ENCODE measurements at places on chromosomes 5 and 9.

DNA sequence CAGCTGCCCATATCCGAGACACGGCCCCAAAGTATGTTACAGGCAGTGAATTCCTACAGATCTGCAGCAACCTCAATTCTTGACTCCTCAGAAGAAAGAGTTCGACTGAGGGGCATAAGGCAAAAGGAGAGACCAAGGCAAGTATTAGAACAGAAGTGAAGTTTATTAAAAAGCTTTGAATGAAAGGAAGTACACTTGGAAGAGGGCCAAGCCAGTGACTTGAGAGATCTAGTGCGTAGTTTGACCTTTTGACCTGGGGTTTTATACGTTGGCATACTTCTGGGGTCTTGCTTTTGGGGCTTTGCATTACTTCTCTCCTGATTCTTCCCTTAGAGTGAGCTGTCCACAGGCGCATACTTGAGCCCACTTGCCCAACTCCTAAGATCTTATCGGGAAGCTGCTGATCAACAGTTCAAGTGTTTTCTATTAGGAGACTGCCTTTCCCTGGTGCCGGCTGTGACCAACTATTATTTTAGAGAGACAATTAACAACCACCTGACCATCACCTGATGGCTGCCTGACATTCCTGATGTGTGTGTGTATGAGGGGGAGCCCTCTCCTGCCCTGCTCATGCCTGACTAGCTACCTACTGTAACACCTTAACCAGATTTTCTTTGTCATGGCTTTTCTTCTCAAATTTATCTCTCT, 1.5 kb upstream of the DEPDC1B start:
- DNase-seq, result no peak

DNA sequence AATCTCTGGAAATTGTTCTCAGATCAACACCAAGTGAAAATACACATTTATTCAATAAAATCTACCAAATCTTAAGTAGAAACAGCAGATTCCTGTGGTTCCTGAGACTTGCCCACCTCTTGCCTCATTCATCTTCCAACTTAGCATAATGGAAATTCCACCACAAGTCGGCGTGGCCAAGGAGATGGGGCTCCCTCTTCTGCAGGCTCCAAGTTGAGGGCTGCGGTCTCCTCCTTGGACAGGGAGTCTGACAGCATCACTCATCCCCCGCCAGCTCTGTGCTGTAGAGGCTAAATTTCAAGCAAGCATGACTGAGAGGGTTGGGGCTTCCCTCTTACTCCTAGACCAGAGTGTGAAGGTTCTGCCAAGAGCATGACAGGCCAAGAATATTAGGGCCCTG, 273.7 kb downstream of the DIRAS2 start:
- no peak for DNase-seq

DNA sequence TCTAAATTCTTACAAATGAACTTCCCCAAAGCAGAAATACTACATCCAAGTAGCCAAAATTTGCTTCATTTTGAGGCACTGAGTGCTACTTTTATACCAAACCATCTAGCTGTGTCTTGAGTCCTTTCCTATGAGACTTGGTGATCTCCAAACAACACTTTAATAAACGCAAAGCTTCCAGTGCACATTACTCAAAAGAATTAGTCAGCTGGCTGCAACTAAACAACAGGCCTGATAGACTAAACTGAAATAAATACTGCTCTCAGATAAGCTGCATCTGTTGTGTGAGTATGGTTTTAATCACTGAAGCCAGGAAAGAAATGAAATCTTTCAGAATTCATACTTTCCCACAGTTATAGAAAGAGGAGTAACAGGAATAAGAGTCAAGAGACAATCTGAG, 80.3 kb downstream of the VCAN start:
- no peak for DNase-seq

DNA sequence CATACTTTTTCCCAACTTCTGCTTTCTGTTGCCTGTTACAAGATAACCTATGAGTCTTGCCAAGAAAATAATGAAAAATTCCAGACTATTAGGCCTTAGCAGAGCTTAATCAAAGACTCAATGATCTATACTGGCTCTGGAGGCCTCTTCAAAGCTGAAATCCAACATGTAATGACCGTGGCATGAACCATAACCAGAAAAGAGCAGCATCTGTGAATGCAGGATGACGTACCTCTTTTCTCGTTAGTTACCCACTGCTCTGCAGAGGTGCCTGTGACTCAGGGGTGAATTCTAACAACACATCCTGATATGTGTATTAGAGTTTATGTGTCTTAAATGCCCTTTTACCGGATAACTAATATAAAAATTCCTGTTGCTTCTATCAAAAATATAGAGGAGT, 645.4 kb downstream of the PRELID2 start:
- DNase-seq, result no peak

DNA sequence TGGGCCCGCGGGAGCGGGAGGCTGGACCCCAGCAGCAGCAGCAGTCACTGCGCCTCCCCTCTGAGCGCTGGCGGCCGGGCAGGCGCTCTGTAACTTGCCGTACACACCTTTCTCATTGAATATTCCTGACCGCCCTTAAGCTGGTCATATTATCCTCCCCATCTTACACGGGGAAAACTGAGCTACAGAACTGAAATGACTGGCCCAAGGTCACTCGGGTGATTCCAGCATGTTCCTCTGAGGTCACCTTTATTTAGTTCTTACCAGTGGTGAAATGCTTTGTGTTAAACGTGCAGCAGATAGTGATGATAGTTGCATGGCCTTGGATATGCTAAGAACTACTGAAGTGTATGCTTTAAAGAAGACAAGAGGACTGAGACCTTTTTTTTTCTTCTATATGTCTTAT, 607 bp downstream of the UQCRQ start:
- no peak for DNase-seq

- DNase-seq, result peak; percentile 97
Measured at GRCh38 chr9:12859704-12860251, 85.0 kb downstream of the LURAP1L start.

DNA sequence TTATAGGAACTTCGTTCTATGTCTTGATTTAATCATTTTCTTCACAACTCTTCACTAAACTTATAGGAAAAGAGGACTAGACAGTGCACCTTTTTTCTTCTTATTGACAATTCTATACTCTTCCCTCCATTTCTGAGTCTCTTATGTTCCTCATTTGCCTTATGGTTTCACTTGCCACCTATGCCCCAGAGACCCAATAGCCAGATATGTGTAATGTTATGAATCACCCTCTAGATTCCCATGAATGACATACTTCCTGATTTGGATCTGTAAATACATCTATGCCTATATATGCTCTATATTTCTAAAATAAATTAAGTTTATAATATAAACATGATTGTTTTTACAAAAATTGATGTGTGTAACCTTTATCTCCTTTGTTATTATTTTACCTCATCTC, 514.1 kb upstream of the MEF2C start:
- DNase-seq, result peak; percentile 55

GRCh38 chr5:107670932-107671741, at the start of gene EFNA5:
Gene EFNA5 (minus strand): TSS chr5:107670937.
- DNase-seq, result no peak

- peak; percentile 76 for DNase-seq
Measured at GRCh38 chr5:143200781-143201398, 202.6 kb downstream of the NR3C1 start.

- peak; percentile 40 for DNase-seq
Measured at GRCh38 chr9:132672413-132672690, 2.1 kb downstream of the GTF3C4 start.

DNA sequence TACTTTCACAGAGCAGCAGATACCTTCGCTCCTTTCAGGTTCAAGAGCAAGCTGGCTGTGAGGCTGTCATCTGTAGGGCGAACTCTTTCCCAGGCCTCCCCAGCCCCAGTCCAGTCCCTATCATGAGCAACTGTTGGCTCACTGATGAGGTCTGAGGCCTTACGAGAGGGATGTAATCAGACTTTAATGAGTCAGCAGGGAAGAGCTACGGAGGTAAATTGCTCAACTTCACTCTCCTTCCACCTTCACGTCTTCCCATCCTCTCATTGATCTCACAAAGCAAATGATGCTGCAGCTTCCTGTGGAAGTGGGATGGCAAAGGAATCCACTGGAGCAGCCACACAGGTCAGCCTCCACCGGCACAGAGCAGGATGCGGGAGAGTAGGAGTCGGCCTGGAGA, 130.7 kb upstream of the TBCA start:
- peak; percentile 82 for DNase-seq

GRCh38 chr5:148147415-148147814, 20.9 kb upstream of the SPINK14 start:
- DNase-seq, result no peak

DNA sequence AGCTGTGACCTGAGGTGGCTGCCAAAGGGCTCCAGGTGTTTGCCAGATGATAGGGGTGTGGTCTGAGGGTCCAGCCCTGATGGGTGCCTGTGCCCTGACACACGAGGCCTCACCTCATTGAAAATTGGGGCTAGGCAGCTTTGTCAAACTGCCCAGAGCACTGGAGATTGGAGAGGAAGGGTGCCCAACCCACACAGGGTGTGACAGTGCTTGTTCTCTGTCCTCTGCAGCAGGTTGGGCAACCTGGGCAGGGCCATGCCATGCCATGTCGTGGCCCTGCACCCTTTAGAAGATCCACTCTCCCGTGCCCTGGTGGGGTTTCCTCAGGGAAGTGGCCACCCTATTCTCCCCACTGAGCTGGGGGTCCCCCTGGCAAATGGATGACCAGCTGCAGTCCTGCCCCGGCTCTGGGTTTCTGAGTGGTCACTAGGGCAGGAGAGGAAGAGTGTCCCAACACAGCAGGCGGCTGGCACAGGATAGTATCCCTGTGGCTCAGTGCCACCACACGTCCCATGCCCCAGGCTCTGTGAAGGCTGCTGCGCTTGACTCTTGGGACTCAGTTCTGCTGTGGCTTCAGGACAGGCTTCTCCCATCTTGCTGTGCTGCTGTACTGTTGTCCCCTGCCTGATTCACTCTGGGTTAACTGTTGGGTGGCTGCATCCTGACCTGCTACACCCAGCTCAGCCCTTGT, 100.8 kb upstream of the PITX1 start:
- DNase-seq, result no peak

DNA sequence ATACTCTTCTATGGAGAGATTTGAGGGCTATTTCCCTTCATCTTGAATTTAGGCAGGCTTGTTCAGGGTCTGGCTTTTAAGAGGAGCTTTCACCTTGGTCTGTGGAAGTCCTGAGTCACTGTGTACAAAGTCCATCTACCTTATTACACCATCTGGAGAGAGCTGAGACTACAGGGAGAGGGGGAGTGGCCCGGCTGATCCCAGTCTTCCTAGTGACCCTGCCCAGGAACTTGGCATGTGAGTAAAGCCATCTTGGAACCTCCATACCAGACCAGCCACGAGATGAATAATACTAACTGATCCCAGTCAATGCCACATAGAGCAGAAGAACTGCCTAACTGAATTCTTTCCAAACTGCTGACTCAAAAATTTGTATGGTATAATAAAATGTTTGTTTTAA, 8.4 kb upstream of the IL6ST start:
- peak; percentile 74 for DNase-seq

- no peak for DNase-seq
Measured at GRCh38 chr5:149961186-149961685, 678 bp downstream of the SLC26A2 start.

DNA sequence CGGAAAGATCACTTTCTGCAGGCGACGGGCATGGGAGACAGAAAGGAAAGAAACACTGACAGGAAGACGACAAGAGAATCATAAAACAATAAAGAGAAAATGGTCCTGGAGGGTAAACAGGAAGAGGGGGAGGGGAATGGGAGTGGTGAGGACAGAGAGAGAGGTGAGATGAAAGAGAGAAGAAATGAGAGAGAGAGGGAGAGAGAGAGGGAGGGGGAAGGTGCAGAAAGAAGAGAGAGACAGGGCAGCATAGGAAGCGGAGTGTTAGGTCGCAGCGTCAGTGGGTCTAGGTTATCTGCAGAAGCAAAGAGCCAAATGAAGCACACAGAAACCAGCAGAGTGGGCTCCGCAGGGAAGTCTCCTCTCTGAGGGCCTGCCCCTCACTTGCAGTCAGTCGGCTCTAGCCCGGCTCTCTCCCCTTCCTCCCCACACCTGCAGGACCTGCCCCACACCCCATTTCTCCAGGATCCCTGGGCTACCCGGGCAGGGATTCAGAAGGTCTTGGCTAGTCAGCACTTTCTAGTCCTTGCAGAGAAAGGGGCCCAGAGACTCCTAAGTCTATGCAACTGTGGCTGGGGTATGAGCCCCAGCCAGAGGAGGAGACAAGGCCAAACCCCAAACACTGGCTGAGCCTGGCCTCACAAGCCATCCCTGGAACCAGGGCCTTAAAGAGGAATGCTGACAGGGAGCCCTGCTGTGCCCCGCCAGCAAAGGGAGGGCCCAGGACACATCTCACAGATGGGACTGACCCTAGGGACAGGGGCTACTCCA, 29.7 kb upstream of the MEIKIN start:
- no peak for DNase-seq

- no peak for DNase-seq
Measured at GRCh38 chr9:5818424-5819142, 14.3 kb downstream of the ERMP1 start.

DNA sequence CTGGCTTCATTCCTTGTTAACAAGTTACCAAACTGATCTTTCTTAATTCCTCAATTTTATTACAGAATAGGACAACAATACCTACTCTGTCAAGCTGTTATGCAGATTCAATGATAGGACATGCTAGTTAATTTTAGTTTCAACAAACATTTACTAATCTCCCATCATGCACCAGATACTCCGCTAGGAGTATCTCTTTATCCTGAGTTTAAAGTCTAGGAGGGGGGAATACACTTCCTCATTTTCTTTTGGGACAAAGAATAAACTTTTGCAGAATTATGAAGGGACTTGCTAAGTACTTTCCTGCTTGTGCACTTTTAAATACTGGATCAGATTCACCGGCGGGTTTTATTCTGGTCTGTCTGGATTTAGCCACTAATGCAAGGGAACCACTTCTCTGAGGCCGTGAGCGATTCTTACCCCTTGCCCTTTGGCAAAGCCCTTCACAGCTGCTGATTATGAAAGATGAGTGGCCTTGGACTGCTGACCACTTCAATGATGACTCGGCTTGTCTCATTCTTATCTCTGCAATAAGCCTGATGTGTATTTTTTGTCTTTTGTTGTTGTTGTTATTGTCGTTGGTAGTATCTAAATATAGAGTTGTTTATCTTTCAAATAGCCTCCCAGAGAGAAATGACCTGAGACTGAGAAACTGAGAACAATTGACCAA, 73.9 kb downstream of the RMI1 start:
- no peak for DNase-seq

DNA sequence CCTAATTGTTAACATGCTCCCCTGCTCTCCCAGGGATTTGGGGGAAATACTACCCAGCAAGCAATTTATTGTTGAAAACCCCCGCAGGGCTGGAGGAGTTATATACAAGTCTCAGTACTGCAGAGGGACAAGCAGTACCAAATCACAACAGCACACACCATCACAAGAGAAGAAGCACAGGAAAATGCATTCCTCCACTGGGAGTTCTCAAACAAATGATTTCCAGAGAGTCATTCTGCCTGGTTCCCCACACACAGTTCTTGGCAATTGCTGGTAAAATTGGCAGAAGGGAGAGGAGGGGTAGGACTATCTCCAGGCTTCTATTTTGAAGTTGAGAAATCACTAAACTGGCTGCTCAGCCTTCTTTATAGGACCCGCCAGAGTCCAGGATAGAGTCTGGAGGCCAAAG, 16.8 kb downstream of the SIL1 start:
- no peak for DNase-seq

Measured in HT1080 (cell line).